Ammon's horn (tissue), 1 donor: ENCODE measurements at places on chromosomes 6 and 20.
A peak's percentile ranks its signal among the peaks of the same experiment; 100 is the strongest.

GRCh38 chr6:139186242-139186641 is 51.4 kb downstream of the HECA start:
- DNase-seq, result no peak

GRCh38 chr6:111242452-111242851 is 155.1 kb downstream of the SLC16A10 start:
- no peak for DNase-seq

- no peak for DNase-seq
Observed at GRCh38 chr6:69390125-69390524, 406.7 kb downstream of the LMBRD1 start.

DNA sequence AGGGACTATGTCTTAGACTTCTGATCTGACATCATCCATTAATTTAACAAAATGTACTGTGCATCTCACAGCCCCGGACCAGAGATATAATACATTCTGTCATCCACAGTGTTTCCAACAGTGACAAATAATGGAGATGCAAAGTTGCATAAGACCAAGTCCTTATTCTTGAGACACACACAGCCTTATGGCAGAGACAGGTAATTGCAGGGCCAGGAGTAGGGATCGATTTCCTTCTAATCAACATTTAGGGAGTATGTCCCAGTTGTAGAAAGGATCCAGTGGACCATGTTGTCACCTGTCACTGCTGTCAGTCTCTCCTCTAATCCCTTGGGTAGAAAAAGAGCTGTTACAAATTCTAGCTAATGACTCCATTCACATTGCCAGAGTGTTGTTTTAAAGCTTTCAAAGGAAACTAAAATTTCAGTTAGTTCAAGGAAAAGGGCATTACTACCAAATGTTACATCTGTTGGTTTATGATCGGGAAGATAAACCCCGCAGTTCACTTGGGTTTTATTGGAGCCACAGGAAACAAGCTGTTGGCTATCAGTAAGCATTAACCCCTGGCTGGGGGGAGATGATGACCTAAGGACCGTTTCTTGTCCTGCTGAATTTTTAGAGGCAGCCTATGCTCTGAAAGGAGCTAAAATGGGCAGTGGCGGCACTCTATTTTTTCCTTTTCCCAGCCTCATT is 111.4 kb upstream of the ATXN1 start:
- no peak for DNase-seq

DNA sequence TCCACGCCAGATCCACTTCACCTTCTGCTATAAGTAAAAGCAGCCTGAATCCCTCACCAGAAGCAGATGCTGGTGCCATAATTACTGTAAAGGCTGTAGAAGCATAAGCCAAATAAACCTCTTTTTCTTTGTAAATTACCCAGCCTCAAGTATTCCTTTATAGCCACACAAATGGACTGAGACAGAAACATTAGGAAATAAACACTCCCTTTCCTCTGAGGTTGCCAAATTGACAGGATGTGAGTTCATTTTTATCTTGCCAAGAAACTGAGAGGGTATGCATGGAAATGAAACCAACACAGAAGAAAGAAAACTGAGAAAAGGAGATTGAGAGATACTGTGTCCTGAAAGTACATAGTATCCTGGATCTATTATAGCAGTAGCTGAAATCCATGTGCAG is 481.2 kb downstream of the HAO1 start:
- DNase-seq, result no peak

- no peak for DNase-seq
Observed at GRCh38 chr6:6969761-6970223, 138.0 kb upstream of the RREB1 start.

DNA sequence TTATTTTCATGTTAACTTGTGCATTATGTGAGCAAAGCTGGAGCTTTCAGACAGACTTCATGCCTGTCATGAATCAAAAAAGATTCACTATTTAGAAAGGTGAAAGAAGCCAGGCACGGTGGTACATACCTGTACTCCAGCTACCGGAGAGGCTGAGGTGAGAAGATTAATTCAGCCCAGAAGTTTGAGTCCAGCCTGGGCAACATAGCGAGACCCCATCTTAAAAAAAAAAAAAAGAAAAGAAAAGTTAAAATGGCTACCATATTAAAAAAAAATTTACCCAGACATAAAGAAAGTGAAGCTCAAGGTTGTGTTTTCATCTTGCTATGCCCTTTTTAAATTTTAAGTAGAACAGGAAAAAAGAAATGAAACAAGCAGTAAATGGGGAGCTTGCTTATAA is 889 bp downstream of the CASS4 start:
- no peak for DNase-seq

GRCh38 chr6:16471222-16471909 is 233.0 kb downstream of the GMPR start:
- DNase-seq, result no peak

DNA sequence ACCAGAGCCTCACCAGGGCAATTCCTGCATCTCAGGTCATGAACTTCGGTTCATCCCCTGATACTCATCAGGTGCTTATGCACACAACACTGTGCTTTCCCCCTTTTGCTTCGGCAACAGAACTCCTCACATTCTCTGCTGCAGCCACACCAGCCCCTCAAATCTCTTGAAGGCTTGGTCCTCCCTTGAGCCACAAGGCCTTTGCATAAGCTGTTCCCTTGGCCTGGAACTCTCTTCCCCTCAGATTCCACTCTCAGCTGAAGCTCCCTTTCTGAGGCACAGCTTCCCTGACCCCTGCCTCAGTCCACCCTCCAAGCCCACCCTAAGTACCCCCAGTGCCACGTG is 76.4 kb downstream of the NOL4L start:
- no peak for DNase-seq

DNA sequence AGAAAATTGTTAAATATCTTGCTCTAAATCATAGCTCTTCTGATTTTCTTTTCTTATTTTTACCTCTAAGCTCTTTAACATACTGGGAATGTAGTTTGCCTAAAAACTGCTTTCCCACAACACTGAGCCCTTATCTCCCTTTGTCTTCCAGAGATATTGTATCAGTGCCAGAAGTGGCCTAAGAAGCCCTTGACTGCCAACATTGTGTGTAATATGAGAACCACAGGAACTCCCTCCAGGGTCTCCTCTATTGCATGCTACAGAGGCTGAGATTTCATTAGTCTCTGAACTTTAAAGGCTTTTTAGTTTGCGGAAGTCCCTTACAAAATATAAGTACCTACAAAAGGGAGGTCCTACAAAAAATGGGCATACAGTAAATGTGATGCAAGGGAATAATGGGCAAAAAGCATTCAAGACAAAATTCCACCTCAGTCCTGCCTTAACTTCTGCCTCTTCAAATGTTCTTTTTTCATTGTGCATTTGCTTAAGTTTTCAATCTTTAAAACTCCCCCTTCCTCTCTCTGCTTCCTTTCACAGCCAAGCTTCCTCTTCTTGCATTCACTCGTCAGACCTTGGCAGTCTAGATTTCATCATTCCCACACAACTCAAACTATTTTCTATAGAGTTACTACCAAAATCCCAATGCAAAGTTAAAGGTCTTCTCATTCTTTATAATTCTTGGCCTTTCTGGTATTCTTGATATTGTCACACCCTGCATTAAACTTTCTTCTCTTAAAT is 76.5 kb downstream of the ADGRG6 start:
- DNase-seq, result peak; percentile 25

DNA sequence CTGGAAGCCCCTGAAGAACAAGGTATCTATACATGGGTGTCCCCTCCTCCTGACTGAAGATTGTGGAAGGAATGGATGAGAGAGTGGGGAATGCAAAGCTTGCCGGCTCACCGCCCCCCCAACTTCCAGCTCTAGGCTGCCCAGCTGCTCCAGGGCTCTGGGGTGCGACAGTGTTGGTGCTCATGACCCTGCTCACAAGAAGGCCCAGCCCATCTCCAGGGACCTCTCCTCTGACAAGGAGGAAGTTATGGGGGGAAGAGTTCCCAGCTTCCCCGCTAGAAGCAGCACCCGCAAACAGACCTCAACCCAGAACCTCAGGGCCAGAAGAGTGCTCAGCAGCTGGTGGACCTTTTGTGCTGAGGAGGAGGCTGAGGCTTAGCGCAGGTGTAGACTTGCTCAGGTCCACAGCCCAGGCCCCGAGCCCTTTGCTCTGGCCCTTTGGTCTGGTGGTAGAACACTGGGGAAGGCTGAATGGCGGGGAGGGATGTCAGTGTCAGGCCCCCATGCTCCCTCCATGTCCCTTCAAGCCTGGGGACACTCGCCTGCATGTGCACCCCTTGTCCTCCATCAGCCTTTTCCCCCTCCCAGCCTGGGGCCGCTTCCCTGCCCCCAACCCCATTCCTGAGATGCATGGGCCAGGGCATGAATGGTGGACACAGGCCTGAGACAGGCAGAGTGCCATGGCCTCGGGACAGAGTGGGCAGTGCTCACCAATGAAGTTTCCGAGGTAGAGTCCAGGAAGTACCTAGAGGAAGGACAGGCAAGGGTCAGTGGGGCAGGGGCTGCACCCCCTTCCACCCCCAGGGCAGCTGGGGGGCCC is 1.3 kb downstream of the DUSP15 start:
- no peak for DNase-seq

DNA sequence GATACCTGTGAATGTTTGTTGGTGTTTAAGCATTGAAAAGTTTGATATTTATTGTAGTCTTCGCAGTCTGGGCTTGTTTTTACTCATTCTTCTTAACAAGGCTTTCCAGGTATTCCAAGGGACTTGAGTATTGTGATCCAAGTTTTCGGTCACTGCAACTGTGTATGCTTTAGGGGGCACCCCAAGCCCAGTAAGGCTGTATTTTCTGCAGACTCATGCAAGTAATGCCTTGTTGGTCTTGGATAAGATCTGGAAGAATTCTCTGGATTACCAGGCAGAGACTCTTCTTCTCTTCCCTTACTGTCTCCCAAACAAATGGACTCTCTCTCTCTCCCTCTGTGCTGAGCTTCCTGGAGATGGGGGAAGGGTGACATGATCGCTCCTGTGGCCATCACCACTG is 82.1 kb downstream of the RFPL4B start:
- DNase-seq, result no peak

DNA sequence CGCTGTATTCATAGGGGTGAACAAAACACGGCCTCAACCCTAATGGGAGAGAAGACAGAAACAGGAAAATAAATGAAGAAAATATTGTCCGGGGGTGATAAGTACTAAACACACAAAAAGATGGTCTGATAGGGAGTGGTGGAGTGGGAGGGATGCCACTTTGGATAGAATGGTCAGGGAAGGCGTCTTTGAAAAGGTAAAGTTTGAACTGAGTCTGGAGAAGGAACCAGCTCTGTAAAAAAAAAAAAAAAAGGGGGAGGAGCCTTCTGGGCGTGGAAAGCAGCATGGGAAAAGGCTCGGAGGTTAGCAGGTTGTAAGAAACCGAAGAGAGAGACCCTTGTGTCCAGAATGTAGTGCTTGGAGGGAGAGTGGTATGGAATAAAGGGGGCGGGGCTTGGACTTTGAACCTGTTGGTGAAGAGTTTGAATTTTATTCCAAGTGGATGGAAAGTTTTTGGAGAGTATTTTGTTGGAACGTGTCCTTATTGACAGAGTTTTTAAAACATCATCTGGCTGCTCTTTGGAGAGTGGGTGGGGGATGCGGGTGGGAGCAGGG is 1.8 kb downstream of the CHMP4B start:
- DNase-seq, result no peak

DNA sequence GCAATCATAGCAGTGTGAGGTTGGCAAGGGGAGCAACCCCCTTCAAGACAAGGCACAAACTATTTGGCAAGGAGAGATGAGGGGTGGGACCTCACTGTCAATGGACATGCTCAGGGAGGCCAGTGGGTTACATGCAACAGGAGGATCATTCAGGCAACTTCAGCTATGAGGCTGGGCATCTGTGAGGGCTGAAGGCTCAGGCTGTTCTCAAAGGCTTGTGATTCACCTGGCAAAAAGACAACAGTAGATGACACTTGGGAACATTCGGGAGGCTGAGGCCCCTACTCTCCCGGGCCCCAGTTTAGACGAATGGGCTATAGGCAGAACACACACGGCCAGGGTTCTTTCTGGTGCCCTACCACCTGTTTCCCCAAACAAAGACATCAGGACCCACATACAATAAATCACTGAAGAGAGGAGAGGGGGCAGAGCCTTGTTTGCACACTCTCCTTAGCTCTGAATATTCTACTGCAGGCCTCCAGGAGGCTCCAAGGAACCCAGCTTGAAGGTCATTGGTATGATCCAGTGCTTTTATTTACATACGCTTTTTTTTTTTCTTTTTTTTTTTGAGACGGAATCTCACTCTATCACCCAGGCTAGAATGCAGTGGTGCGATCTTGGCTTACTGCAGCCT is 7.9 kb downstream of the TUBB start:
- DNase-seq, result no peak

DNA sequence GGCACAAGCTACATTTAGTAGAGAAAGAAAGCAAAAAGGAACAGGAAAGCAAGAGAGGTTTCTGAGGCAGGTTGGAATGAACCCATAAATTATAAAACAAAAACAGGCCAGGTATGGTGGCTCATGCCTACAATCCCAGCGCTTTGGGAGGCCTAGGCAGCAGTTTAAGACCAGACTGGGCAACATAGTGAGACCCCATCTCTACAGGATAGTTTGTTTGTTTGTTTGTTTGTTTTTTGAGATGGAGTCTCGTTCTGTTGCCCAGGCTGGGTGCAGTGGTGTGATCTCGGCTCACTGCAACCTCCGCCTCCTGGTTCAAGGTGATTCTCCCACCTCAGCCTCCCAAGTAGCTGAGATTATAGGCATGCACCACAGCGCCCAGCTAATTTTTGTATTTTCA is 49.0 kb downstream of the AFG1L start:
- no peak for DNase-seq
